Activated naive CD4-positive, alpha-beta T cell treated with Interleukin-2 at 50 U/mL for 16 hours (primary cell): ENCODE measurements at places on chromosomes 5 and 9.

DNA sequence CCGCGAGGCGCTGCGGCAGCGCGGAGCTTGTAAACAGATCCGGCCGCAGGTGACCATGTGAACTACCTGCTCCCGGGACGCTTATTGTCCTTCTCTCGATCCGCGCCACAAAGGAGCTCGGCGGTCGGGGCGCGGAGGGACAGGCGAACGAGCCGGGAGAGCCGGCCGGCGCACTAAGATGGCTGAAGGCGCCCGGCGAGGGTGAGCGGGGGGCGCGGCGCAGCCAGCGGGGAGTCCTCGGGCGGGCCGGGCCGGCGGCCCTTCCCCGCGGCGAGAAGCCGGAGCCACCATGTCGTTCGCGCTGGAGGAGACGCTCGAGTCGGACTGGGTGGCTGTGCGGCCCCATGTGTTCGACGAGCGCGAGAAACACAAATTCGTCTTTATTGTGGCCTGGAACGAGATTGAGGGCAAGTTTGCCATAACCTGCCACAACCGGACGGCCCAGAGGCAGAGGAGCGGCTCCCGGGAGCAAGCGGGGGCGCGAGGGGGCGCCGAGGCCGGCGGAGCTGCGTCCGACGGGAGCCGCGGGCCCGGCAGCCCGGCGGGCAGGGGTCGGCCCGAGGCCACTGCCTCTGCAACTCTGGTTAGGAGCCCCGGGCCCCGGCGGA is 535 bp downstream of the JMY start:
- DNase-seq = peak; percentile 36

- no peak for DNase-seq
Observed at GRCh38 chr5:166441-167372, 24.6 kb upstream of the LRRC14B start.

- no peak for DNase-seq
Observed at GRCh38 chr9:37100327-37100726, 20.0 kb upstream of the ZCCHC7 start.

DNA sequence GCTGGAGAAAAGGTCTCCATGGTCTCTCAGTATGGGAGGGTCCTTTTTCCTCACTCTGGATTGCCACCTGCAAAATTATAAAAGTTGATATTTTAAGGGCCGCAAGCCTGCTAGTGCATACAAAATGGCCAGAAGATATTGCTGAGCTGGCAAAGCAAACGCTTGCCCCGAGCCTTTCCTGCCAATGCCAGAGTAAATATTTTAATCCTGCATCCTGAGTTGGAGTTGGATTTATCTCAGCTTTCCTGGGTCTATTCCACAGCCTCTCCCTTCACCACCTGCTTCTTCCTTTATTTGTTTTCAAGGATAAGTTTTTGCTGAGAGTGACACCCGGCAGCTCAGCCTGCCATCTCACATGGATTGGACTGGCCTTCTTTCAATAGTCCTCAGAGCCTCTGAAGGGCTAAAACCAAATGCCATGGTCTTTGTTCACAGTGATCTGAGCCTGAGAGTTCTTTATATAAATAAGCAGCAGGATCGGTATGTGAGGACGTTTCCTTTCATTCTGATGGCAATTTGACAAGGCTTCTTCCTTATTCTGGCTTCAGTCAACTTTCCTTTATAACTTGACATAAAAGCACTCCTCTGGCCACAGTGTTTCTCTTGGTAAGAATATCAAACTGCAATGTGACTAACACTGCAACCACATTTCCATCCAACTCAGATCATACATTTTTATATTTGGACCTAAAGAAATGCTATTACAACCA is 170.1 kb downstream of the ADAMTS12 start:
- DNase-seq = no peak

DNA sequence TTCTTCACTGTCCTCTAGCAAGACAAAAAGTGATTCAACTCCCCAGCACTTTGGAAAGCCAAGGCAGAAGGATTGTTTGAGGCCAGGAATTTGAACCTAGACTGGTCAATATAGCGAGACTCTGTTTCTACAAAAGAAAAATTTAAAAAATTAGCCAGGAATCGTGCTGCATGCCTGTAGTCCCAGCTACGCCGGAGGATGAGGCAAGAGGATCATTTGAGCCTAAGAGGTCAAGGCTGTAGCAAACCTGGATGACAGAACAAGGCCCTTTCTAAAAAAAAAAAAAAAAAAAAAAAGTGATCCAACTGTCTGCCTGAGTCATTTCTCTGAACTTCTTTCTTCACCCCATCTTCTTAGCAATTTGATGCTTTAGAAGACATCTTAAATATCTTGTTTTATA is 12.4 kb downstream of the ITGA2 start:
- DNase-seq = no peak

GRCh38 chr9:127091526-127091925 is 30.9 kb downstream of the ANGPTL2 start:
- no peak for DNase-seq

DNA sequence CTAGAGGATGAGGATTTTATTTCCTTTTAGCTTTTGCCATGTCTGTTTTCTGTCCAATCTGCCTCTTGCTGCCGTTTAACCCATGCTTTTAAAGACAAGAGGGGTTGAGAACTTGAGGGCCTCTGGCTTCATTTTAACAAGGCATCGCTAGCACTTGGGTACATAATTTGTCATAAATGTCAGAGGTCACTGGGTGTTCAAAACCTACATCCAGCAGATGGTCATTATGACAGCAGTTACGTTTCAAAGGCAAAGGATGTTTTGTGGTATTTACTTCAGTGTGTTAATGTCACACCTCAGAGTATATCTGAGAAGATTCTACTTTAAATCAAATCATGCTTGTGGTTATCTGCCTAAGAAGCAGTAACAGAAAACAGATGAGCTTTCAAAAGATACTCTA is 918.3 kb downstream of the NR2F1-AS1 start:
- DNase-seq = no peak

- no peak for DNase-seq
Observed at GRCh38 chr9:116020146-116020545, 133.4 kb upstream of the PAPPA start.

- DNase-seq = no peak
Observed at GRCh38 chr5:147972076-147972840, 65.9 kb upstream of the C5orf46 start.

DNA sequence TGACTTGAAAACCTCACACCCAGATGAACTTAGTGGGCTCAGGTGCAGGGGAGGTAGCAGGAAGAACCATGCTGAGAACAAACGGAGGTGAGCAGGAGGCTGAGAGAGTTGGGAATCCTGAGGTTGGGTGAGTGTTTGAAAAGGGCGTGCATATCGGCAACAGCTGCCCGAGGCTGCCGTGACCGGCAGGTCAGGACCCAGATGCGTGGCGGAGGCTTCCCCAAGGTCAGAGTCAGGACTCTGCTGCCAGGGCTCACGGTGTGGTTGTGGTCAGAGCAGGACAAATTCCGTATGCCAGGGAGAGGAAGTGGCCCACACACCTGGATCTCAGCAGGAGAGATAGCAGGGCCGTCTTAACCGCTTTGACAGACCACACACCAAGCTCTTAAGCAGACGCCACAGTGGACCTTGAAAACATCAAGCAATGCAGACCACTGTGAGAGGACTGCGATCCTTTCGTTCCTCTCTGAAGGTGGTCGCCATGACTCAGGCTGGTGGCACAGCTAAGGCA is 43.1 kb downstream of the ADAMTS16 start:
- DNase-seq = no peak

GRCh38 chr5:11770310-11770709 is 133.9 kb downstream of the CTNND2 start:
- DNase-seq = no peak

DNA sequence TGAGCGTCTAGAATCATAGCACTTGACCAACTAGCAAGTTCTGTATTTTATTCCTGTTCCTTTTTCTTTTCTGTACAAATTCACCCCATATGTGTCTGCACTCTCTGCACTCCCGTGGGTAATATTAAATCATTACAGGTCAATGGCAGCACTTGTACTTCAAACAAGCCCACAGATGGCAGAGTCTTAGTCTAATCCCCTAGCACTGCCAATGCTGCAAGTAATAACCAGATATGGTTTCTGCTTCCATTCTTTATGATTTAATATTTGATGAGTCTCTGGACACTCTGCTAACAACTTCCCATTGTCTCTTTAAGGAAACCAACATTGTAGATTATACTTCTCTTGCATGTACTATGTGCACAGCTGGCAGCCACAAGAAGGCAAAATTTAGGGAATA is 343.8 kb upstream of the CHD1 start:
- DNase-seq = no peak

GRCh38 chr9:14432666-14433350 is 118.9 kb upstream of the NFIB start:
- no peak for DNase-seq

DNA sequence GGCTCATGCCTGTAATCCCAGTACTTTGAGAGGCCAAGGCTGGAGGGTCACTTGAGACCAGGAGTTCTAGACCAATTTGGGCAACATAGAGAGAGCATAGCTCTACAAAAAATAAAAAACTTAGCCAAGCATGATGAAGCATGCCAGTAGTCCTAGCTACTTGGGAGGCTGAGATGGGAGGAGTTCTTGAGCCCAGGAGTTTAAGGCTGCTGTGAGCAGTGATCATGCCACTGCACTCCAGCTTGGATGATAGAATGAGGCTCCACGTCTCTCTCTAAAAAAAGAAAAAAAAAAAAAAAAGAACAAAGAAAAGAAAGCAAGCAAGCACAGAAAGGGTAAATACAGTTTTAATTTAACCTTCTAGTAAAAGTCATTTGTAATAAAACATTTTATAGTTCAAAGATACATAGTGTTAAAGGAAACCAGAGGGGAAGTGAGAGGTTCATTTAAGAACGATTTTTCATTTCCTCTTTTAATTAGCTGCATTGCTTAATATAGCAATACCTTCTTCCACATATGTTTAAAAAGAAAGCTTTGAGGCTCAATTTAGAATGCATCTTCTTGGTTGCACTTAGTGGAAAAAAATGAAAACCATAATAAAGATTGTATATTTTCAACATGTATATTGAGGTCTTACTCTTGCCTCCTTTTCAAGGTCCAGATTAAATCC is 14.9 kb downstream of the GAPT start:
- DNase-seq = no peak

DNA sequence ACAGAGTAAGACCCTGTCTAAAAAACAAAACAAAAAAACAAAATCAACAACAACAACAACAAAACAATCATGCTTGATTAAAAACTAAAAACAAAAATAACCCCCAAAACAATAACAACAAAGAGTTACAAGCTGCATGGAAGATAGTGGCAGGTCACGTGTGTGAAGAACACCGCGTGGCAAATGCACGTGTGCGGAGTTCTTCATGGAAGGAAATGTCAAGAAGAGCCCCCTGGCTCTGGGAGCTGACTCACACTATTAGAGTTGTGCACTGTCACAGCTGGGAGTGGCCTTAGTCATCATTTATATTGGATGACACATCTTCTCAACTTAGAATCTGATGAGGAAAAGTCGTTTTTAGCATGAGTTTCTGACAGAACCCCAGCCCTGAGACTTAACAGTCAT is 110.5 kb downstream of the JMY start:
- DNase-seq = no peak

DNA sequence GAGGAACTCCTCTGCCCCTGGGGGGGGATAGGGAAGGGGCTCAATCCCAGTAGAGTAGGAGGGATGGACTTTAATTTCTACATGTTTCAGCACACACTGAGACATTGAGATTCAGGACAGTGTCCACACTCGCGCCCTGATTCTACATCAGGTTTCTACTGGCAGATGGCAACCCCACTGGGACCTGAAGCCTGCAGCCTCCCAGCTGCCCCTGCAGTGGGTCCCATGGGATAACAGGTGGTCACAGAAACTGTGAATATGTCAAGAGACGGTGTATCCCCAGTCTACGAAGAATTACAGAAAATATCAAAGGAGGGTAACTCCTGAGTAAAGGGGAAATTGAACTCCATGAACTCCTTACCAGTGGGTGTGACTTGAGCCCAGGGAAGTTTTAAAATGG is 2.4 kb upstream of the TERT start:
- no peak for DNase-seq

DNA sequence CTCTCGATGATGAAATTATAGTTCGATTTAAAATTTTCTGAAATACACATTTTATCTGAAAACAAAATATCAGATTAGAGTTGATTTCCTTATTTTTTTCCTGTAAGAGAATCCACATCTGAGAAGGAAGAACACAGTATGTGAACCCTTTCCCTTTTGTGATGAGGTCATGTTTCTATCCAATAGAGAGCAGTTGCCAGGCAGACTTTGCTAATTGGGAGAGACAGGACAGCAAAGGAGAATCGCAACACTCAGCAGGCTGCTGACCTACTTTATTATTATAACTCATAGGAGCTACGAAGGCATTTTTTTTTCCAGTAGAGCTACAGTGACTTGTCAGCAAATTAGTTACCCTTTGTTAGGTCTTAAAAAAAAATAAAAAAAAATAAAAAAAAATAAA is 242.1 kb downstream of the HCN1 start:
- no peak for DNase-seq

DNA sequence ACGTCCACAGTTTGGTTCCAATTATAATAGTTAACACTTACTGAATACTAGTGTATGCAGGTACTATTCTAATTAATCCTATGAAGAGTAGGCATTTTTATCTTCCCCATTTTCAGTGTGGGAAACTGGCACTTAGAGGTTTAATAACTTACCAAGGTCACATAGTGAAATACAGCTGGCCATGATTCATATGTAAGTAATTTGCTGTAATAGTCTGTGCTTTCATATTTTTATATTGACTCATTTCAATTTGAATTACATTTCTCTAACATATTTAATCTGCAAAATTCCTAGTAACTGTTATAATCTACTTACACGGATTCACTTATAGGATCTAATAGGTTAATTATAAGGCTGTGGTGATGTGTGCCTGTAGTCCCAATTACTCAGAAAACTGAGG is 19.4 kb downstream of the CCNH start:
- no peak for DNase-seq

DNA sequence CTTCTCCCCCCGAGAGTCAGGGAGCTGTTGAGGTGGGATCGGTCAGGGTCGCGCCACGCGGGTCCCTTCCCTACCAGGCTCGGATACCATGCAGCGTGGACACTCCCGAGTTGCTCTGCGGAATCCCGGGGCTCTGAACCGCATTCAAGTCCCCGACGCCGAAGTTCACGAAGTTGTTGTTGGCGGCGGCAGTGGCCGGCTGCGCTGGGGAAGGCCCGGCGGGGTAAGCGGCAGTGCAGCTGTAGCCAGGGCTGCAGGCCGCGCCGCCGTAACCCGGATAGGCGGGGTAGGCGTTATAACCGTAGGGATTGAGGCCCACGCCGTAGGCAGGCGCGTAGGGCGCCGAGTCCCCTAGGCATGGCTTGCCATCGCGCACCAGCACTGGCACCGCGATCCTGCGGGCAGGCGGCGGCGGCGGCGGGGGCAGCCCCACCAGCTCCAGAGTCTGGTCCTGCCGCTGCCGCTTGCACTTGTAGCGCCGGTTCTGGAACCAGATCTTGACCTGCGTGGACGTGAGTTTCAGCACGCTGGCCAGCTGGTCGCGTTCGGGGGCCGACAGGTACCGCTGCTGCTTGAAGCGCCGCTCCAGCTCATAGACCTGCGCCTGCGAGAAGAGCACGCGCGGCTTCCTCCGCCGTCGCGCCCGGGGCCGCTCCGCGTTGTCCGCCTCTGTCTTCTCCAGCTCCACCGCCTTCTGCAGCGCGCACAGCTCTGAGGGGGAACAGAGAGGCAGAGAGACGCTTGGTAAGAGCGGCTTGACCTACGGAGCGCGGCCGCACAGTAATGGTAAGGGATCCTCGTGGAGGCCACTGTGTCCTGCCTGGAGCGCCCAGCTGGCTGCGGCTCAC is 2.3 kb downstream of the NKX2-5 start:
- DNase-seq = no peak
